ENCODE measurements at places on chromosomes 2 and 18.

GRCh38 chr18:26425148-26425531 lies 123.2 kb downstream of the KCTD1 start:
- no peak for ATAC-seq

GRCh38 chr2:46818819-46819218 lies 96.8 kb downstream of the MCFD2 start:
- no peak for ATAC-seq

GRCh38 chr2:232369126-232369951 lies 9.2 kb upstream of the ALPP start:
- peak; percentile 54 for ATAC-seq

GRCh38 chr2:67046591-67046990 lies 350.5 kb upstream of the ETAA1 start:
- ATAC-seq: no peak

DNA sequence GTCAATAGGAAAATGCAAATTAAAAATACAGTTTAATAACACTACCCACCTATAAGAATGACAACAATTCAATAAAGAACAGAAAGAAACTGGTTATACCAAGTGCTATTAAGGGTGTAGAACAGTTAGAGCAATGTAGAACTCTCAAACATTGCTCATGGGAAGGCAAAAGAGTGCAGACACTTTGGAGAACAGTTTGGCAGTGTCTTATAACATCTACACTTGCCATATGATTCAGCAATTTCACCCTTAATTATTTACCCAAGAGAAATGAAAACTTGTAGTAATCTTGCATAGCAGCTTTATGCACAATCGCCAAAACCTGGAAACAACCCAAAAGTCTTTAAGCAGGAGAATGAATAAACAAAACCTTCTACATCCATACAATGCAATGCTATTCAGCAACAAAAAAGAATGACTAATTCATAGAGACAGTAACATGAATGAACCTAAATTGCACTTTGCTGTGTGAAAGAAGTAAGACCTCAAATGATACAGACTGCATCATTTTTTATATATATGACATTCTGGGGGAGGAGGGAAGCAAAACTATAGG lies 455.2 kb downstream of the THSD7B start:
- ATAC-seq: no peak

GRCh38 chr2:207282916-207283315 lies 117.2 kb upstream of the KLF7 start:
- ATAC-seq: peak; percentile 81

- peak; percentile 76 for ATAC-seq
Measured at GRCh38 chr18:5196253-5197031, 615 bp downstream of the AKAIN1 start.

GRCh38 chr2:234128606-234129005 lies 78.1 kb downstream of the SPP2 start:
- ATAC-seq: no peak

GRCh38 chr2:235333076-235333475 lies 160.8 kb upstream of the AGAP1 start:
- no peak for ATAC-seq

DNA sequence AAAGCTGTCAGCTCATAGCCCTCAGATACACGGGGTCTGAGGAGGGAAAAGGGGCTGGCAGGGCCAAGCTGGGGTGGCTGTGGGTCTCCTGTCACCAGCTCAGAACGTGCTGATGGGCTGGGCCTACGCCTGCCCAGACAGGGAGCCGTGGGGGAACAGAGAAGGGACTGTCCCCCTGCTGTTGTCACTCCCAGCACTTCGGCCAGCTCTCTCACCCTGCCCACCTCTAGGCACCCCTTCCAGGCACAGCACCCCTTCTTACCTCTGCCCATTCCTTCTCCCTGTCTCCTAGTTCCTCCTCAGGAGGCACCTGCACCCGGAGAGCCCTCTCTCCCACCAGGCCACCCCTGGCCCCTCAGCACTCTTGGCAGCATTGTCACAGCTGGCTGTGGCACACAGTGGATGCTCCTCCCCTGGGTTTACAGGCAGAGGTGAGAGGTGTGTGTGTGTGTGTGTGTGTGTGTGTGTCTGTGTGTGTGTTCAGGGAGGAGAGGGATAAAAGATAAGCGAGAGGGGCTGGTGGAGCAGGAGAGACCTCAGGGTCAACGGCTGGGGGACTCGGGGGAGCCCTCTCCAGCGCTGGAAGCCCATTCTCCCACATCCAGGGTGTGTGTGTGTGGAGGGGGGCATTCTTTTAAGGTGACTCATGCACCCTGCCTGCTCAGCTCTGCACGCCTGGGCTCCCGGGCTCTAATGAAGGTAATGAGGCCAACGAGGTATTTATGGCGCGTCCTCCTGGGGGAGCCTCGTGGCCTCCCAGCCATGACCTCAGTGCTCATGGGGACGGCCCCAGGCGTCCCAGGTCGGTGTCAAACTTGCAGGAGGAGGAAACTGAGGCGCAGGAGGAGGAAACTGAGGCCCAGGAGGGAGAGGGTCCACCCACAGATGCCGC lies 66.1 kb upstream of the SMAD7 start:
- ATAC-seq: peak; percentile 92

- peak; percentile 38 for ATAC-seq
Measured at GRCh38 chr2:222656526-222657446, 894 bp upstream of the FARSB start.

DNA sequence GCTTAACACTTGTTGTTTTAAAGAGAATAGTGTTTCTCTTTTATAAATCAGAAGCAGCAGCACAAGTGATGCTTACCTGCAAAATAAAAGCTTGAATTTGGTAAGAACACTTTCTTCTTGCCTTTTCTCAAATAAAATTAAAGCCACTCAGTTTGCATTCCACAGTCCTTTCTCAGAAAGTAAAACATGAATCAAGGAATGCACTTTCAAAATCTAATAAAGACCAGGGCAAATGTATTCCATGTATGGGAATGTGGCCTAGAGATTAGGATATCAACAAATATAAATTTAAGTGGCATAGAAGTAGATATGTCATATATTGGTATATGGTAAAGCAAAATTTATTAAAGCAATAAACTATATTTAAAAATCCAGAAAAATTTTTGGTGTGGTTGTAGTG lies 352.8 kb downstream of the THSD7B start:
- ATAC-seq: no peak

DNA sequence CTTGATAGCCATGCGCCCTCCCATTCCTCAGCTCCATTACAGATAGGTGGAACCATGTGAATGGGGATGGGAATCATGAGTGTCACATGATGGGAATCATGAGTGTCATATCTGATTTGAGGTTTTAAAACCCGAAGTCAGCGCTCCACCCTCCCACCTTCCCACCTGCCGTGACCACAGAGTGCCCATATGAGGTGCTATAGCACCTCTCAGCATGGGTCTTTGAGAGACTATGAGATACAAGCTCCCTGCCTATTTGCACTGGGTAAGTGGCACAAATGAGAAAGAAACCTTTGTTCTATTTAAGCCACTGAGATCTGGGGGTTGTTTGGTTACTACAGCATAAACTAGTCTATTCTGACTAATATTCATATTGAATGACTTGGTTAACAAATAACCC lies 78.5 kb upstream of the PTPRM start:
- no peak for ATAC-seq

GRCh38 chr2:149612122-149612521 lies 24.5 kb upstream of the MMADHC start:
- peak; percentile 68 for ATAC-seq
